ENCODE measurements at places on chromosomes 5 and 9.

DNA sequence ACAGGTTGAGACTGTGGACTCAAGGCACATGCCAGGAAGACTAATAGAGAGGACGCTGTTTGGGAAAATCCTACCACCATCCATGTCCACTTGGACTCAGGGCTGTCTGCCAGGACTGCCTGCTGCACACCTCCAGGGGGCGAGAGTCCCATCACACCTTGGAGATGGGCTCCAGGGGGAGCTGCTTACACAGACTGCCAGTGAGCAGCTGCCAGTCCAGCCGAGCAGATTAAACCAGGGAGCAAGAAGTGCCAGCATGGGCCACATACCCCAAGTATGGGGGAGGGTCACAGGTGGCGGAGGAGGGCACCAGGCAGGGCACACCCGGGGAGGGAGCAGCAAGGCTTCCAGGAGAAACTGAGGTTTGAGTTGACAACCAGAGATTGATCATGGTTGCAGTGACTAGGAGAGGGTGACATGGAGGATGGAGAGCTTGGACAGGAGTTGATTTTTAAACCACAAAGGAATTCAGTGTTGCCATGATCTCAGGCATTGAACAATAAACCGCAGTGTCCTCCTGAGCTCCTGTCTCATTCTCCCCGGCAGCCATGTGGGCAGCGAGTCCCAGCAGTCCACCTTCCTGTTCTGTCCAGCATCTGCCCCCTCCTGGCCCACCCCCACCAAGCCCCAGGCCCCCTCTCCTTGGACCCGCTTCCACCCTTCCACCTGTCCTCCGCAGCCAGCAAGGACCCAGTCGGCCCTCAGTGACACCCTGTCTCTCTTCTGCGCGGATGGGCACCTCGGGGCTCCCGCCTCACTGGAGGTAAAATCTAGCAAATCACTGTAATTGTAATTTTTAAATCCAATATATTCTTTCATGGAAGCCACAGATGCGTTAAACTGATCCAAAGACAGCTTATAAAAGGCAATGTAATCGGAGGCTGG lies 3.1 kb upstream of the VAV2 start:
- DNase-seq, result no peak

DNA sequence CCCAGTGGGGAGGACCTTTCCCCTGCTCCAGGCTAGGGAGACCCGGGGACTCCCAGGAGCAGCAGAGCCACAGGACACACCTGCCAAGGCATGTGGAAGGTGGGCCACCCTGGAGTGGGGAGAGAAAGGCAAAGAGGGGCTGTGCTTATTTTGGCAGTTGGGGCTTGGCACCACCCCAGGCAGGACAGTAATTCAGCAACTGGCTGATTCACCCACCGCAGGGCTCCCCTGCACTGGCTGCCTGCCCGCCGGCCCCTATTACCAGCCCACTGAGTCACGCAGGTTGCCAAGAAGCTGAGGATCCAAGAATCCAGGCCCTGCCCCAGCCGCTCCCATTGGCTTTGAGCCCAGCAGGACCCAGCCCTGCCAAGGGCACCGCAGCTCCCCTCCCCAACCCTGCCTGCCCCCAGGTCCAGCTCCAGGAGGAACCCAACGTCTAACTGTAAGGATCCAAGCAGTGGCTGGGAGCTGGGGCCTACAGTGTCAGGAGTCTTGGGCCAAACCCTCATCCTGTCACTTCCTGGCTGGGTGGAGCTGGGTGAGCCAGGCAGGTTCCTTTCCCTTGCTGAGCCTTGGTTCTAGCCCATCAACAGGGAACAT lies 14.2 kb upstream of the RALGDS start:
- DNase-seq, result peak; percentile 85

GRCh38 chr5:102107865-102108264 lies 188.2 kb downstream of the SLCO4C1 start:
- DNase-seq, result no peak

DNA sequence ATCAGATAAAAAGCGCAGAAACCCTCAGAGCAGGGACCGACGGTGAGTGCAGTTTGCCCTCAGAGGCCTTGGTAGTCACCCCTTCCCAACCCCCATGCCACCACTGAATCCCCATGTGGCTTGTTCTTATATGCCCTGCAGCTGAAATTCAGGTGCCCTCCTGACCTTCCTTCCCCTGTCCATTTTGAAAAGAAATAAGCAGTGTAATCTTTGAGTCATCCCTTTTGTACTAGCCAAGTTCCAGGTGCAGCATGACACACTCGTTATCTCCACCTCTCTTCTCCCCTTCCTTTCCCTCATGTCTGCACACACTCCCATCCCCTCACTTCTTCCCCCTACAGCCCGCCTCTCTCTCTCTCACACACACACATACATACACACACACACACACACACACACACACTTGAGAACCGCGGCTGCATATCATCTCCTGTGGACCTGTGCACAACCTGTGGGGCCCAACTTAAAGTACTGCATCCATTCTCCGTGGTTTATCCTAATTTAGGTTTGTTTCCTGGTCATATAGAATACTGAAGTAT lies 53.1 kb downstream of the SYK start:
- DNase-seq, result no peak

DNA sequence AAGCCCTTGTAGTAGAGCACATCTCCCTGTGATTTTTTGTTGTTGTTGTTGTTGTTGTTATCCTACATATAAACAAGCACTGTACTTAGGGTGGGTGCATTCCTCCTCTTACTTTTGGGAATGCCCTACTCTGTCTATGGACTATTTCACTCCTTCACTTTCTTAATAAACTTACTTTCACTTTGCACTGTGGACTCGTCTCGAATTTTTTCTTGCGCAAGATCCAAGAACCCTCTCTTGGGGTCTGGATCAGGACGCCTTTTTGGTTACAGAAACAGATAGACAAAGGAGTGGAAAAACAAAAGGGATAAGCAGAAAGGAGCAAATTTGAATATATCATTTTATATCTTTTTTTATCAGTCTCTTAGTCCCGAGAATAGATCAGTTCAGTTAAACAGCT lies 14.4 kb upstream of the PAIP1 start:
- no peak for DNase-seq

DNA sequence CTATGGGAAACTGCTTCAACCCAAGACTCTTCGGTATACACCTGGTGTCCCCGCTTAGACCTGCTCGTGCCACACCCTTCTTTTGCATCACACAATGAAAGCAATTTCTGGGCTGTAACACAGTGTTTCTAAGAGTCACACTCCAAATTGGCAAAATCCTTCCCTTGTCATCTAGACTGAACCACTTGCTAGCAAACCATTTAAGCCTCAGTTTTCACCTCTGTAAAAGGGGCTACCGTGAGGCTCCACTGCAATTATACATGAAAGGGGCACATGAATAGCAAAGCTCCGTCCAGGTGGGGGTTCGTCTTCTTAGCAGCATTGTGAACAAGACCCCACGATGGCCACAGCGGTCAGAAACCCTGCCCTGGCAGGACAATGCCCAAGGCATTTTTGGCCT lies 166.8 kb downstream of the PAX5 start:
- no peak for DNase-seq

DNA sequence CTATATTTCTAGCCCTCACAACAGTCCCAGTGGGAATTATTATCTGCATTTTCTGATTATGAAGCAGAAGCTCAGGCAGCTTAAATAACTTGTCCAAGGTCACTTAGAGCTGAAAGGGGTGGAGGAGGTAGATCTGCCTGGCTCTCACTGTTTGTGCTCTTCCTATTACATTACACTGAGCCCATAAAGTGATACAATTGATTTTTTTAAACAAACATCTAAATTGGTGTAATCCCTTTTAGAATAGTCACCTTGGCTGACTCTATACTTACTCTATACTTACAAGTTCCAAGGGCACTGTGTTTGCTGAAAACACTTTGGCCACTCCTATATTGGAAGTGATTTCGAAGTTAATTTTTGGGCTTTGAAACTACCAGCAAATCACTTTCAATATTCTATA lies 144.7 kb downstream of the APBA1 start:
- no peak for DNase-seq

DNA sequence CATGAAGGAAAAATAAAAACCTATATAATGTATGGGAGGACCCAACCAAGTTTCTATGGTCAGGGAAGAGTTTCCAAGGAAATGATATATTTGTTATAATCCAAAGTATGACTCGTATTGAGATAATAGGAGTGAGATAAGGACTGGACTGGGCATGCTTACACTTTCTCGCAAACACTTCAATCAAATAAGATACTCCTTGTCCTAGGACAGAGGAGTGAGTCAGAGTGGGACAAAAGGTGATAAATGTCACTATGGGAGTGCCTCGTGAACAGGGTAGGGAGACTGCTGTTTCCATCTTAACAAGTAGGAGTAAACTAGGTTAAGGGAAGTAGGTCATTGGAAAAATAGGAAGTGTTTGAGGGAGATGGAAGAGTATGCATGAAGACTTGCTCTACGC lies 47.2 kb downstream of the MACIR start:
- DNase-seq, result peak; percentile 10

GRCh38 chr5:138900281-138900965 lies 25.3 kb upstream of the LRRTM2 start:
- no peak for DNase-seq

GRCh38 chr9:133125941-133126696 lies 5.1 kb upstream of the RALGDS start:
- no peak for DNase-seq

GRCh38 chr5:32936329-32936728 lies 225.2 kb downstream of the NPR3 start:
- DNase-seq, result no peak

- no peak for DNase-seq
Measured at GRCh38 chr5:169384661-169385060, 83.7 kb upstream of the SLIT3 start.

GRCh38 chr9:92942688-92943616 lies 4.4 kb upstream of the FGD3 start:
- no peak for DNase-seq

GRCh38 chr9:136048560-136049411 lies 46.3 kb downstream of the NACC2 start:
- no peak for DNase-seq

GRCh38 chr5:67971971-67972821 lies 243.4 kb upstream of the PIK3R1 start:
- DNase-seq, result no peak

- no peak for DNase-seq
Measured at GRCh38 chr5:3299441-3299840, 296.2 kb upstream of the IRX1 start.

Data from mucosa of gallbladder (tissue), 1 donor.